GM12892 (cell line): ENCODE measurements at places on chromosomes 2 and 18.

DNA sequence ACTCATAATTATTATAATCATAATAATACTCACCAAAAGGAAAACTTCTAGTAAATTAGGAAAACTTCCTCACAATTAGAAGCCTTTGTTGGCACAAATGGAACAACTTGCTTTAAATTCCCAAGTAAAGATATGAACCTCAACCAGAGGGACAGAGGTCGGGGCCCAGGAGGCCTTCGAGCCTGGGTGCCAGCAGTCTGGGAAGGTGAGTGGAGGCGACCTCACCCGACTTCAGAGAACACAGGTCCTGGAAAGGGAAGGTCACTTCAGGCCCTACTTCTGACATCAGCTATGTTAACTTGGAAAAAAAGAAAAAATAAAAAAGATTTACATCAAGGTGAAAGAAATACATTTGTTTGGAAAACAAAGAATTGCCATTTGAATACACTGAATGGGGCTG lies 350.0 kb upstream of the MYT1L start:
- no peak for DNase-seq

GRCh38 chr2:196729418-196729817 lies 70.1 kb downstream of the GTF3C3 start:
- no peak for DNase-seq

DNA sequence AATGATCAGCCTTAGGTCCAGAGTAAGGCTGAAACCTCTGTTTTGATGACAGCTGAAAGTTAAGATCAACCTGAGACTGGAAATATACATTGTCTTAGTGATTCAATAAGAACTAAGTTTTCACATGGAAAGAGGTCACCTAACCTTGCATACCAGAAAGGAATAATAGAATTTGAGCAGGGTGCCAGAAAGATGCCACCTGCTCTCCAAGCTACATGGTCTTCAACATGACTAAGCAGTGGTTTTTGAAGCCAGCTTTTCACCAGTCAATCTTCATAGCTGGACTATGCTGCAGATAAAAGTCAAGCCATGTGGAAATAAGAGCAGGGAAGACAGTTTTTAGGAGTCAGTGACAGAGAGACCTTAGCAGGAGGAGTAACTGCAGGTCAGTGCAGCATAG lies 589.4 kb upstream of the SYT4 start:
- DNase-seq: no peak

- DNase-seq: no peak
Observed at GRCh38 chr2:232342635-232343565, 35.7 kb upstream of the ALPP start.

DNA sequence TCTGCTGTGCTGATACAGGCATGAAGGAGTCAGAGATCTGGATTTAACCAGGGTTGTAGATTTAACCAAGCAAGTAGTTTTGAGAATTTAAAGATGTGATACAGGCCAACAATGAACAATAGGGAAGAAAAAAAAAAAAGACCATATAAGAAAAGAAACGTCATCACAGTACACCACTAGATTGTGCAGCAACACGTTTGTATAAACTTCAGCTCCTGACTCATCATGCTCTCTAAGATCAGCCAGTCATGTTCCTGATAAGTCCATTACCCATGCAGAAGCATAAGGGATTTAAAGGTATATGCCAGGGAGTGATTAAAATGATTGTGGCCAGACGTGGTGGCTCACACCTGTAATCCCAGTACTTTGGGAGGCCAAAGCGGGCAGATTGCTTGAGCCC lies 22.3 kb upstream of the ERICH2 start:
- DNase-seq: no peak

DNA sequence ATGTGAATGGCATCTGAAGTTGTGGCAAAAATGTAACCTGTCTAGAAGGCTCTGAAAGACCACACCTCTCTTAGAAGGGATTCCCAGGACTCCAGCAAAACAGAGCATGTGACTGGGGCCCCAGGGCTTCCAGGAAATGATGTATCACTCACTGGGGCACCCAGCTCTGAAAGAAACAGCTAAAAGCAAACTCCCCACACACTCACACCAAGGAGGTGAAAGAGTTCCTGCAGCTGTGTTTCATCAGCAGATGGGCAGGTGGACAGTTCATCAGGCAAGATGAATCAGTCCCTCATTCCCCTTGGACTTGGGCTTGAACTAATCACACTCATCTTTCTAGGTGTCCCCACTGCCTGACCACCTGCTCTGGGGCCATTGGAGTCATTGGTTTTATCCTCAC lies 76.2 kb downstream of the CCBE1 start:
- DNase-seq: no peak

- no peak for DNase-seq
Observed at GRCh38 chr2:17299891-17300540, 218.2 kb downstream of the RAD51AP2 start.

- DNase-seq: no peak
Observed at GRCh38 chr18:33113416-33113815, 327.1 kb downstream of the CCDC178 start.

GRCh38 chr18:66749481-66750035 lies 145.7 kb upstream of the CDH19 start:
- no peak for DNase-seq

DNA sequence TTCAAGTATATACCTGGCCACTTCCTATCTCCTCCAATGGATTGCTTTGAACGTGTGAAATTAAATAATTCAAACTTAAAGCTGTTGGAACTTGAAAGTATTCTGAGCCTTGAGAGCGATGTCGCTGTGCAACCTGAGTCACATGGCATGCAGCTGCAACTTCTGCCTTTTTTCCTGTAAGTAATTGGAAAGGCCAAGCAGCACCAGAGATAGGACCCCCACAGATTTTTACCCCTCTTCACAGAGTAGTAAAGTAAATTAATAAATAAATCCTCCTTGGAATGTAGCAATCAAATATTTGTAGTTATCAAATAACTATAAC lies 3.2 kb upstream of the RNF149 start:
- no peak for DNase-seq

DNA sequence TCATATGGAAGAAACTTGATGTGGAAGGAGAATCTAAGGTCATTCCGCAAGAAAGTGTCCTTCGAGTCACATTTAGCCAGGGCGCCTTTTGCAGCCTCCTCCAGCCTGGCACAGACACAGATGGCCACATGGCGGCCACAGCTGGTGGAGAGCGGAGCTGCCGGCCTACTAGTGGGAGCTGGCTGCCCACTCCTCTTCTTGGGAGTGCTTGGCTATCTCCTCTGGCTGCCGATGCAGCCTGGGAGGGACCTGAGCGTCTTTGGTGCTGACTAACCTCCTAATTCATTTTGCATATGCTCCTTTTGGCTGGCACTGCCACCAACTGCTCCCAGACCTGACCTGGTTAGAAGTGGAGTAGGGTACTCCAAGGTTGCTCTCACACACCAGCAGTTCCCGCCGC lies 199.3 kb upstream of the MYT1L start:
- no peak for DNase-seq

DNA sequence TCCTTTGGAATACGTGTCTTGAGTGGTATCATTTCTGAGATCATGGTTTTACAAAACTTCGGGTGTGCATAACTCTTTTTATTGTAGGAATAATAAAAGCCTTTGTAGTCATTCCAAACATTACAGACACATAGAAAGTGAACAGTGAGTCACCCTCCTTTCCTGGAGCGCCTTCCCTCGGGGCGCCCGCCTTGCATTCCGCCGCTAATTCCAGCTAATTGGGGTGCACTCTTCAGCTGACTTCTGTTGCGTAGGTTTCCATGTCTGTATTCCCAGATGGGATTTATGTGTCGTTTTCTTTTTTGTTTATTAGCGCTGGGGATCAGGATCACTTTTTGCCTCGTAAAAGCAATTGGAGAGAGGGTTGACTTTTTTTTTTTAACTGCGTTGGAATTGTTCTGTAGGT lies 18.7 kb downstream of the SH3BP4 start:
- DNase-seq: no peak
